ENCODE measurements at places on chromosomes 5 and 9.

GRCh38 chr5:84287951-84288350, 96.7 kb downstream of the EDIL3 start:
- no peak for DNase-seq

DNA sequence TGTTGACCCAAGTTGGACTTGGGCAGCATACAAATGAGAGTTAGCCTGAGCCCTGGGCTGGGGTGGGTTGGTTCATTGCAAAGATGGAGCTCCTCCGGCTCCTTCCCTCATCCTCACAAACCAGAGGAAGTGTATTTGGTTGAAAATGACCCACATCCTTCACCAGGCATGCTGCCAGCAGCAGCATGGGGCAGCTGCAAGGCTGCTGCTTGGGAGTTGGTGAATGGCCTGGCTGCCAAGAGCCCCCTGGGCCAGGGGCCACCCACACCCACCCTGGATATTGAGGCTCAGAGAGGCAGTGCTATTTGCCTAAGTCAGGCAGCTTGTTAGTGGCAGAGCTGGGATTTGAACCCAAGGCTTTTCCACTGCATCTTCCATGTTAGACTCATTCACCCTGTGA, 29.5 kb downstream of the PPARGC1B start:
- DNase-seq, result no peak

GRCh38 chr5:98179791-98180755, 593.4 kb upstream of the RGMB start:
- DNase-seq, result no peak

GRCh38 chr5:56699538-56699937, 115.8 kb upstream of the MAP3K1 start:
- no peak for DNase-seq
